ENCODE measurements at places on chromosomes 6 and 20.

DNA sequence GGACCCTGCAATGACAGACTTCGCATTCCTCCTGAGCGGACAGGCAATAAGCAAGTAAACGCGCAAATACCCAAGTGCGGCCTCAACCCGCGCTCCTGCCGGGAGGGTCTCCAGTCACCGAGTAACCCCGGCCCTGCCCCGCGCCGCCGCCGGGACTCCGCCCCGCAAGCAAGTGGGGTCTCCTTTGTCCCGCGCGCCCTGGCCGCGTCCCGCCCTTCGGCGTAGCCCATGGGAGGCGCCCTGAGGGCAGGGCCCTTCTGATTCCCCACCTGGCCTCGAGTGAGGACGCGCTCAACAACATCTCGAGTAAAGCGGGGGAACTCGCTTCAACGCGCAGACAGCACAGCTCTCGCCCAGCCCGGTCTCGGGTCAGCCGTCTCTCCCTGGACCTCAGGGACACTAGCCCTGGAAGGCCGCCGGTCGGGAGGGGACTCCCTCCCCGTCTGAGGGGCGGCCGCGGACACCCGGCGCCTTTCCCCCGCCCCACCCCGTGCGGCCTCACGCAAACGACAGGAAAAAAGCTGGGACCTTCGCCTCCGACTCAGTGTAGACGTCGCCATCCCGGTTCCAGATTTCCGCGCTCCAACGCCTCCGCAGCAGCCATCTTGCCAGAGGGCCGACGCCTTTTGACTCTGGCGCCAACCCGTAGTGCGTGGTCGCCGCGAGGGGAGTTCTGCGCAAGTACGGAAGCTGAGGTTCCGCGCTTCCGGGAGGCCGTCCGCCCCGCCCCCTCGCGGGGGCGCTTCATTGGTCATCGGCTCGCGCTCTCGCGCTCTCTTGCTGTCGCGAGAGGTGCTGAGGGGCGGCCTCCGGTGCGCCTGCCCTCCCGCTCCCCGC, 461 bp upstream of the GID8 start:
- DNase-seq: peak; percentile 95

DNA sequence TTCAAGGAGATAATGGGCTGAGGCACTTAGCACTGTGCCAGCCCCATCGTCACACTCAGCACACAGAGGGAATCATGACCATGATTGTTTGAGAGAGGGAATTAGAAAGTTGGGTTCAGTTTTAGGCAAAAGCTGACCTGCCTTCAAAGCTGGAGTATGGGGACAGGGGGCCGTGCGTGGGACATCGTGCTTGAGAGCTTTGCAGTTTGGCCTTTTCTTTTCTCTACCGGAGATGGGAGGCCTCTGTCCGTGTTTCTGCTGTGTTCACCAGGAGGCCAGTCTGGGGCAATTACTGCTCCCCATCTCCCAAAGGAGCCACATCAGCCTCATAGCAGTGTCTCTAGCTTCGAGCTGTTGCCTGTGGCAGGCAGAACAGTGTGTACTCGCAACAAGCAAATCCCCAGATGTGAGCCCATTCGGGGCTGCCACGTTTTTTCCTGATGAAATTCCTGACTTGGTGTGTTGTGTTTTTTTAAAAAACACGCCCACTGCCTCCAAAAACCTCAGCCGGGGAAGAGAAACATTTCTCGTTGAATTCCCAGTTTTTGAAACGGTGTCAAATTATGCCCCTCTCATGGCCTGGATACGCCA, 20.2 kb downstream of the EYA2 start:
- DNase-seq: no peak

DNA sequence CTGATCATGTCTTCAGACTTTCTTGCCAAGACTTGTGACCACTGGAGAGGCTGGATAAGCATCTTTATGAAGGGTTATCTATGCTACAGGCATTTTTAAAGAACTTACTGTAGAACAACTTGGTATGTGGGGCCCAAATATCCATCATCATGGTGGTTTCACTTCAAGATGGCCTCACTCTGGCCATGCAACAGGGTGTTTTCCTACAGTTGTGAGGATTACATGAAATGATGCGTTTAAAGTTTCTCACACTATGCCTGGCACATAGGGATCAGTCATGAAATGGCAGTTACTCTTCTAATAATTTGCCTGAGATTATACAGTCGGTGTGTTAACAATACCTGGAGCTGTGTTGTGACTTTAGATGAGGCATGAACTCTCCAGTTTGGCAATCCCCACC, 13.0 kb downstream of the SLC2A10 start:
- no peak for DNase-seq

DNA sequence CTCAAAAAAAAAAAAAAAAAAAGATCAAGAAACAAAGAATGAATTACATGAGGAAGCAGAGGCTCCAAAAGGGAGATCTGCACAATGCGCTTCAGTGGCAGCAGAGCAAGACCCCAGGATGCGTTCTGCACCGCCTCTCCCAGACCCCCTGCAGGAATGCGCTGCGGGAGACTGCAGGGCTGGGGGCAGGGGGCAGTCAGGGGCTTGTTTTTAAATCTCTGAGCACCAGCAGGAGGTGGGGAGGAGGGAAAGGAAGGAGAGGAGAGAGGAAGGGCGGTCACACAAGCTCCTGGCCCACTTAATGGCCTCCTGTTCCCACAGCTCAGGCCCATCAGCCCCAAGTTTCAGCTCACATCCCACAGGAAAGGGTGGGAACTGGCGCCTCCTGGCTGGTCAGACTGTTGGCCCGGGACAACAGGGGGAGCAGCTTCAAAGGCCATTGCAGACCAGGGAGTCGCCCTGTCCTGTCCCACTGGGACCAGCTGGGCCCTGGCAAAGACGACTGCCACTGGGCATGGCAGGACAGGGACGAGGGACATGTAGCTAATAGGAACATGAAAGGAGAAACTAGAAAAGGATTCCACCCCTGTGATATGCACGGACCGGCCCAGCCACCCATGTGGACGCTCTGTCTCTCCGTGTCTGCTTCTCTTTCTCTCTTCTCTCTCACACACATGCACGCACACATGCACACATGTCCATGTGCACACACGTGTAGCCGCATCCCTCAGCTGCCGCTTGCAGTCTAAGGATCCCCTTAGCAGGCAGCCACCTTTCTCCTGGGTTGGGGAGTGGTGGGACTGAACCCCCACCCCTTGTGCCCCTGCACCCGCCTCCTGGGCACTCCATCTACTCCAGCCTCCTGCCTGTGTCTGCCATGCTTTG, 34.7 kb downstream of the TFEB start:
- no peak for DNase-seq

- DNase-seq: no peak
Observed at GRCh38 chr6:150720774-150721233, 121.1 kb downstream of the PLEKHG1 start.

GRCh38 chr6:16677458-16677857, 83.8 kb downstream of the ATXN1 start:
- DNase-seq: no peak

GRCh38 chr6:99187429-99187828, 162.0 kb downstream of the FAXC start:
- DNase-seq: no peak

GRCh38 chr6:19865178-19865577, 28.0 kb downstream of the ID4 start:
- DNase-seq: no peak

DNA sequence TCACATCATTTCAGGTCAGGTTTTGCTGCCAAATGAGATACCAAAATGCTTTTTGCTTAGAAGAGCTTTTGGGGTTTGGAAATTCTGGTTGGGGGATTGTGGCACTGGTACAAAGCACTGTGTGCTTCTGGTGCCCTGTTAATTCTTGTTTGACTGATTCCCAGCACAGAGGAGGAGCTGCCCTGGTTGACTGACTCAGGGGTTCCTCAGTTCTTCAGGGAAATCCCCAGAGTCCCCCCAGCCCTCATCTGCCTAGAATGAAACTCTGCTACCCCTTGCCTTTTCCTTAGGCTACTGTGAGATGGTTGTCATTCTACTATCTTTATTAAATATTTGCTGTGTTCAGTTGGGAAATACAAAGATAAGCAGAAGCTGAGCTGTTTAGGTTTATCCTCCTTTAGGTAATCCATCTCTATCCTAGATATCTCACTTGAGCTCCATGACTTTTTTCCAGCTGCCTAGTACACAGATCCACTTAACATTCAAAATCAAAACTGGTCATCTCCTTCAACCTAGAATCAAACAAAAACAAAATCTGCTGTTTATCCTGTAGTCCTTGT, 24.9 kb upstream of the TSPYL1 start:
- DNase-seq: no peak

DNA sequence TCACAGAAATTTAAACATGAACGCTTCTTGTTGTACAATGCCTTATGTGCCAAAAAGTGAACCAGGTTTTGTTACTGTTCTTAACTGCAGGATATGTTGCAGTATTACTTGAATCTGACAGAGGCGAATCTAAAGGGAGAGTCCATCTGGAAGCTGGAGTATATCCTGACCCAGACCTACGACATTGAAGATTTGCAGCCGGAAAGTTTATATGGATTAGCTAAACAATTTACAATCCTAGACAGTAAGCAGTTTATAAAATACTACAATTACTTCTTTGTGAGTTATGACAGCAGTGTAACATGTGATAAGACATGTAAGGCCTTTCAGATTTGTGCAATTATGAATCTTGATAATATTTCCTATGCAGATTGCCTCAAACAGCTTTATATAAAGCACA, 19.9 kb downstream of the SMPDL3A start:
- DNase-seq: no peak

GRCh38 chr20:63969838-63970713, at the start of gene ZNF512B:
Gene ZNF512B (minus strand): TSS chr20:63969930. CDS start chr20:63967950, 1,980 bp downstream.
- DNase-seq: peak; percentile 60

GRCh38 chr6:22471132-22471690, 98.2 kb upstream of the HDGFL1 start:
- DNase-seq: no peak

- no peak for DNase-seq
Observed at GRCh38 chr6:16635810-16636602, 125.3 kb downstream of the ATXN1 start.

GRCh38 chr6:26020329-26021000, 57.9 kb downstream of the TRIM38 start:
- DNase-seq: peak; percentile 61
